ENCODE measurements at places on chromosomes 1 and 21.

- DNase-seq, result no peak
These were observed 17.0 kb upstream of the ITLN2 start for GRCh38 chr1:160971618-160972056.

DNA sequence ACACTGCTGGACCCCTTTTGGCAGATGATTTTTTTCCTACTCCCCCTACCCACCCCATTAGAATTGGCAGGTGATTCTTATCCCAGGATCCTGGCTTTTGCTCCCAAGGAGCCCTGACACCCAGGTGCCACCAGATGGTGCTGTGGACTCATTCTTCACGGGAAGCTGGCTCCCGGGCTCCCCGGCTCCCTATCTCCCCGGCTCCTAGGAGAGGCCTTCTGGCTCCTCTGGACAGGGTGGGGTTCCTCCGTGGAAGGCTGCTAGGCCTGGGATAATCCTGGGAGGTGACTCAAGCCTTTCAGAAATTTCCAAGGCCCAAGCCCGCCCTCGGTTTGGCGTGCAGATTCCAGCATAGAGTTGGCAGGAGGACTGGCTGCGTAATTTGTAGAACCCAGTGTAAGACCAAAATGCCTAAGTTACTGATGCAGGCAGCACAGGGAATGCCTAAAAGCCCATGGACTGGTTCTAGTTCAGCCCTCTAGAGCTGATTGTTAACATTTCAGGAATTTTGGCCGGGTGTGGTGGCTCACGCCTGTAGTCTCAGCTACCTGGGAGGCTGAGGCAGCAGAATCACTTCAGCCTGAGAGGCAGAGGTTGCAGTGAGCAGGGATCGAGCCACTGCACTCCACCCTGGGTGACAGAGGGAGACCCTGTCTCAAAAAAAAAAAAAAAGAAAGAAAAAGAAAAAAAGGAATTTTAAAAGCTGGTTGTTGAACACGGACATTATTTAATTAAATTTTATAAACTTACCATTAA, 6.8 kb upstream of the BSDC1 start:
- DNase-seq, result peak; percentile 10

DNA sequence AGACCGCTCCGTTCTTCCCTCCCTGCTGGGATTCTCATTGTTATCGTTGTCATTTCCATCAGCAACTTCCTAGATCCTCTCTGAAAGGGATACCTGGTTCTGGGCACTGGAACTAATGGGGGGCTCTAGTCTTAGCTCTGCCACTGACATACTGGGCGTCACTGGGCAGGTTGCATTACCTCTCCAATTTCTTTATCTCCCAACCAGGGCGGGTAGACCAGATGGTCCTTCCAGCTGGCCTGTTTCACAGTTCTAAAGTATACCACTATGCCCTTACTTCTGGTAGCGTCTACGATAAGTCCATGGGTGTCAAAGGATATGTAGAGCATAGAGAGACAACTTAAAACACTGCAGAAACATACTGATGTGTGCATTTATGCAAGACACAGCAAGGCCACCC, 1.4 kb downstream of the GPR37L1 start:
- no peak for DNase-seq

DNA sequence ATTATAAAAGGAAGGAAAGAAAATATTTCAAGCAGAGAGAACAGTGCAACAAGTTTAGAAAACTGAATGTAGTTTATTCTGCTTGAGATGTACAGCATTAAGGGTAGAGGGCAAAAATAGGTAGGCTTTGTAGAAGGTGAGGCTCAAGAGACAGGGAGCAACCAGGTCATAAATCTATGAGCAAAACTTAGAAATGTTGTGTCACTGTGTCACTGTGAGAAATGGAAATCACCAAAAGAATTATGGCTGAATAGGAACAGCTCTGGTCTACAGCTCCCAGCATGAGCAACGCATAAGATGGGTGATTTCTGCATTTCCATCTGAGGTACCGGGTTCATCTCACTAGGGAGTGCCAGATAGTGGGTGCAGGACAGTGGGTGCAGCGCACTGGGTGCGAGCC, 53.6 kb downstream of the TNFSF4 start:
- no peak for DNase-seq

DNA sequence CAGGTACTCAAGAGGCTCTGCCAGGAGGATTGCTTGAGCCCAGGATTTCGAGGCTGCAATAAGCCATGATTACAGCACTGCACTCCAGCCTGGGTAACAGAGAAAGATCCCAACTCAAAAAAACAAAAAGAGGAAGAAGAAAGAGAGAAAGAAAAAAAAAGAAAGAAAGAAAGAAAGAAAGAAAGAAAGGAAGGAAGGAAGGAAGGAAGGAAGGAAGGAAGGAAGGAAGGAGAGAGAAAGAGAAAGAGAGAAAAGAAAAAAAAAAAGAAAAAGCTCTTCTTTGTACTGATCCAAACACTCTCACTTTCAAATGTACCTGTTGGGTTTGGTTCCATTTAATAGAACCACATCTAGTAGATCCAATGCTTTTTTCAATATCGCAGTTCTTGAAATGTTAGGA, 11.8 kb downstream of the BATF3 start:
- no peak for DNase-seq

- no peak for DNase-seq
These were observed 20.3 kb upstream of the KAZN start for GRCh38 chr1:14578156-14578555.

GRCh38 chr1:244675167-244675566, 22.2 kb downstream of the DESI2 start:
- no peak for DNase-seq

DNA sequence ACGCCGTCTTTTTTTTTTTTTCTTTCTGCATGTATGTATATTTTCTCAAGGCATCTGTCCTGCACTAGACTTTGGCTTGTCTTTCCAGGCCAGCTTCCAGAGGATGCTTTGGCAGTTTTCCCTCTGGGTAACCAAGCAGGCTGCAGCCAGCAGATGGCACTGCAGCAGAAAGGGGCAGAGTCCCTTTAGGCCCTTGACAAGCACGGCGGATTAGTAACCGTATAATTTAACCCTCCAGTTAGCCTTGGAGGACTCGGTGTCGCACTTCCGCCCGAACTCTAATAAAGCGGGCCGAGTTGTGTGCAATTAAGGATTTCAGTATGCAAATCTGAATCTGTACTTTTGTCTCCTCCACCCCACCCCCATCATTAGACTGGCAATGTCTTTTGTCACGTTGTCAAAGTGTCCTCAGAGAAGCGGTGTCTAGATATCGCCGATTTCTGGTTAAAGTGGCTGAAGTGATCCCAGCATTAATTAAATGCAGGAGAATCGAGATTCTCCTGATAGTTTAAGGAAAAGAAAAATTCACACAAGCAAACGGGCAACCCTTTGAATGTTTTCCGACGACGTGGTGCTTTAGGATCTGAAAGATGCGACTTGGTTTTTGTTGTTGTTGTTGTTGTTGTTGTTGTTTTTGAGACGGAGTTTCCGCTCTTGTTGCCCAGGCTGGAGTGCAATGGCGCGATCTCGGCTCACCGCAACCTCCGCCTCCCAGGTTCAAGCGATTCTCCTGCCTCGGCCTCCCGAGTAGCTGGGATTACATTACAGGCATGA, 1.1 kb upstream of the TMEM167B start:
- DNase-seq, result peak; percentile 57

DNA sequence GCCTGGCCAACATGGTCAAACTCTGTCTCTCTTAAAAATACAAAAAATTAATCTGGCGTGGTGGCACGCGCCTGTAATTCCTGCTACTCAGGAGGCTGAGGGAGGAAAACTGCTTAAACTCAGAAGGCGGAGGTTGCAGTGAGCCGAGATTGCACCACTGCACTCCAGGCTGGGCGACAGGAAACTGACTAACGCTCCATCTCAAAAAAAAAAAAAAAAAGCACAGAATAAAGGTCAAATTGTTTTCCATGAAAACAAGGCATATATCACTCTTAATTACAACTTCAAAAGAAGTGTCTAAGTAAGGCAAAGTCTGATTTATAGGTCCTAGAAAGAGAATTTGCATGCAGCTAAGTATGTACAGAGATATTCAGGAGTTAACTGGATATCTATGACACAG, 25.6 kb downstream of the EYA3 start:
- no peak for DNase-seq

DNA sequence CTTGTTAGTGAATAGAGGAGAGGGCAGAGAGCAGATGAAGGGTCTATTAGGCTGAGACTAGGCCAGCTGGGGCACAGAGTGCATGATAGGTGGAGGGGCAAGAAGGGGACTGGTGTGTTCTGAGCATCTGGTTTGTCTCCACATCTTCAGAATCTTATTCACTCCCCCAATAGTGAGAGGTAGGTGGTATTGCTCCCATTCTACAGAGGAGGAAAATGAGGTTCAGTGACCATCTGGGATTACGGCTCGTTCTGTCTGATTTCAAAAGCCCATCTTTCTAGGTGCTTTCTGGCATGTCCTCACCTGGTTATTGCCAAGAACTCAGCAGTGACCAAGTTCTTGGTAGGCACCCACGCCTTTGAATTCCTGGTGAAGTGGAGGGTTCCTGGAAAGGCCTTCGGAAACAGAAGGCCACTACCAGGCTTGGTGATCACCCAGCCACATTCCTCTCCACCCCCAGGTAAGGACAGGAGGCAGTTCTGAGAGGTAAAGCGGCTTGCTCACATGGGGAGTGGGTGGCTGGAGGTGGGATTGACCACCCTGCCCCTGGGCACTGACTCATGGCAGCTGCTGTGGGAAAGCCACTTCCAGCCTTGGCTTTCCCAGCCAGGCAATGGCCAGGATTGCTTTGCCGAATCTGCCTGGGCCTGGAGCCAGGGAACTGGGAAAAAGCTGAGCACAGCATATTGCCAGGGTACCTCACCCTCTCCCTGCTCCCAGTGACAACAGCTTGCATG, 18.8 kb upstream of the CITED4 start:
- no peak for DNase-seq

DNA sequence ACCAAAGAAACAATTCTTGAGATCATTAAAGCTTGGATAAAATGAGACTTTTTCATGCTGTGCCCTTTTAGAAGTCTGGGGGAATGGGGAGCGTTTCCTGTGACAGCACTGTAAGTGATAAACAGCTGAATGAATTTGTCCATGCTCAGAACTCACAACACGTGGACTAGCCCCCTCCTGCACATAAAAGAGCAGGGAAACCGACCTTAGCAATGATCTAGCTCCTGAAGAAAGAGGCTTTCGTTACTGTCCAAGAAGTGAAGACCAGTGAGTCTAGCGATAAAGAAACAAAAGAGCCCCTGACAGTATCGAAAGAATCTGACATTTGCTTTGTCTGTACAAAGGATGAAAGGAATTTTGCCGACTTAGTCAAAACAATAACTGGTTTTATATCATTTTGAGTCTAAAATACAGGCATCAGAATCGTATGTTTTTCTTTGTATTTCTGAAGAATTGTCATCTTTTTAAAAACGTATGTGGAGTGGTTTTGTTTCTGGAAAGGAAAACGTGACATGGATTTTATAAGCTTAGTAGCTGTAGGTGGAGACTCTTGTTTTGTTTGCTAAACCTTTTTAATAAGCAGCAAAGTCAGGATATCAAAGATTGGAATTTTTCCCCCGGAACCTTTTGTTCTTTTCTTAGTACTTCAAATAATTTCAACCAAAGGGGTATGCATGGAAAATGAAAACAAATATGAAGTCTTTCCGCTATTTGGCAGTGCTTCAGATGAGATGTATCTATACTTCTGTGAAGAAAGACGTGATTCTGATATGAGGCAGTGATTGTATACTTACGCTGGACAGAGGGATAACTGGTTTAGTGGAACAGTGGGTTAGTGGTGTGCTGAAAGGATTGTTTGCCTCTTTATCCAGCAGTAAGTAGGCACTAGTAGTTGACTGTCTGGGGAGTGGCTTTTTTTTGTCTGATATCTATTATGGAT, 61.0 kb downstream of the MAST2 start:
- DNase-seq, result no peak

GRCh38 chr1:30741239-30741894, 16.2 kb downstream of the LAPTM5 start:
- no peak for DNase-seq

- no peak for DNase-seq
These were observed 11.6 kb upstream of the LRRC53 start for GRCh38 chr1:74523873-74524480.

DNA sequence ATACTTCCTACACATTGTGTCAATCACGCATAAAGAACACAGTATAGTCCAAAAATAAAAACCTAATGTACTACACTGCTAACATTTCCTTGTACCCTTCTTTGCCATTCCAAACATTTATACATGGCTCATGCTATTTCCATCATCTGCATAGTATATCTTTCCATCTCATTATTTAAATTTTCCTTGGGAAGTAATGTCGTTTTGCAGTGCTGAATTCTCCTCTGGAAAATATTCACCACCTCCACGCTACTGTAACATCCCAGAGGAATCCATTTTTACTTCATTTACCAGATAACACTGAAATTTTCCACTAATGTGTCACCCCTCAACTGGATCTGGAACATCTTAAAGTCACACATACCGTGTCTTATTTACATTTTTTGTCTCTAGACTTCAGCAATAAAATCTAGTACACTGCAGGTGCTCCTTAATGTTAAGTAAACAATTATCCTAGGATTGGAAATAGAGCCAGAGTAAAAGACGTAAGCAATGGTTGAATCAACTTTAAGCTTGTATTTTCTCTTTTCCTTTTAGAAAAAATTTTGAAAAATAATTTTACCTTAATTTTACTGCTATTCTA, 881.0 kb downstream of the AMY1C start:
- no peak for DNase-seq

- DNase-seq, result no peak
These were observed 70.9 kb upstream of the HMCN1 start for GRCh38 chr1:185663332-185663731.

DNA sequence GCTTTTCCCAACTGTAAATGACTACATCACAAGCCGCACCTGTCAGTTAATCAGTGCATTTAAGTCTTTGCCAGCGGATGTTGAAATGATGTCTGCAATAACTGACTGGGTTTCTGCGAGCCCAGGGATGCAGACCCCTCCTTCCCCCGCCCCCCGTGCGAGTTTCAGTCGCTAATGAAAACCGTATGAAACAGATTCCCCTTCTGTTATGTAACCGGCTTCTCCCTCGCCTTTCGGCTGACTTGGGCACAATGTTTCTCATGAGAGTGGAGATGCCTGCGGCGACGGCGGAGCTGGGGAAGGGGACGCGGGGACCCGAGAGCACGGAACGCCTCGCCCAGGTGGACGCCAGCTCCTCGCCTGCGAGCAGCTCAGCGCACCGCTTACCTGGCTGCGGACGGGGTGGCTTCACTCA, 753 bp downstream of the KCNJ6 start:
- no peak for DNase-seq

DNA sequence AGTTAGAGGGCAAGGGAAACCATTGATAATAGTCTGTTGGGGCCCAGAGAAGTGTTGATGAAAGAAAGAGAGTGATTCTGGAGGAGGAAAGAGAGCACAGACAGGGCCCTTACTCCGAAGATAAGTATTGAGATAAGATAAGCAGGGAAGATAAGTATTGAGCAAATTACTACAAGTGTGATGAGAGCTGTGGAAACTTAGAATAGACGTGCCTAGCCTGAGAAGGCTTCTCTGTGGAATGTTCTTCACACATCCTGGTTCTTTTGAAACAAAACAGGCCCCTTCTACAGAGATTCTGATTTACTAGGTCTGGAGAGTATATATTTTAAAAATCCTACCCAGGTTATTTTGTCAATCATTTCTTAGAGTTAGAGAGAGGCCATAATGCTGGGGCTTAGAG, 26.4 kb downstream of the FNBP1L start:
- DNase-seq, result no peak
